Pulmonary artery endothelial cell (primary cell): ENCODE measurements at places on chromosomes 1 and 21. TPM values are rescaled to one million over a fixed set of nuclear protein-coding genes. Genes with fewer than 3 reads are reported as not detected.

Gene GJA8
- not detected in 2 replicates for total RNA-seq

Gene ALPL
- 0.13 TPM in 1 of 2 replicates, not detected in the other for total RNA-seq

Gene NR5A2
- total RNA-seq = 2.6 and 21.5 TPM in 2 replicates

Gene CR1L
- not detected in 2 replicates for total RNA-seq

Gene FGR
- total RNA-seq = 0.07 and 0.18 TPM in 2 replicates

Gene CACHD1
- 1.5 and 3.7 TPM in 2 replicates for total RNA-seq

Gene FCGR3B
- not detected in 2 replicates for total RNA-seq

Gene HES5
- not detected in 2 replicates for total RNA-seq

Gene LCE1C
- not detected in 2 replicates for total RNA-seq
